ENCODE measurements at places on chromosomes 6 and 20.

DNA sequence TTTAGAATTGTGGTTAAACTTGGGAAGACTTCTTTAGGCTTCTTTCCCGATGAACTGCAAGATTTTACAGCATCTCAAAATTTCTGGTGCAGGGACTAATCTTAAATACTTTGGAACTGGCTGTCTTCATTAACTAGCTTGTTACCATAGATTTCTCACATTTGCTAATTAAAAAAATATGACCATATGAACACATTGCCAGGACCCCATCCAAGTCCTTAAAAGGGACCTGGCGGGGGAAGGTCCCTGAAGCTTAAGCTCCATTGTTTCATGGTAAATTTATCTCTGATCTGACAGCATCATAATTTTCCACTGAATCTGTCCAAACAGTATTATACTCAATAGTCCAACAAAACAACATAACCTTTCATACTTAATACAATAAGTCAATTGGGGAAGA, 517.8 kb upstream of the FLRT3 start:
- DNase-seq: no peak

GRCh38 chr6:89284081-89284480, 31.0 kb downstream of the GABRR2 start:
- DNase-seq: no peak

- DNase-seq: peak; percentile 82
These were observed 22.1 kb downstream of the DEK start for GRCh38 chr6:18242062-18242851.

- no peak for DNase-seq
These were observed 53.9 kb upstream of the LAMP5 start for GRCh38 chr20:9460518-9460917.

DNA sequence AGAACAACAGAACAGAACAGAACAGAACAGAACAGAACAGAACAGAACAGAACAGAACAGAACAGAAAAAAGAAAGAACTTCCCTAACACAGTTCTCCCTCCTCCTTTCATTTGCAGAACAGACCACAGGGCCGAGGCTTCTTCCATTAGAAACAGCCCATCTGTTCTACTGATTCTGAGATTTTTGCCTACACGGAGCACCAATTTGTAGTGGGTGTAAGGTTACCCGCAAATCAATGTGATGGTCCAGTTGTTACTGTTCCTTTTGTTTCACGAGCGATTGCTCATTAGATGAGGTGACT, 734 bp upstream of the OGFRL1 start:
- DNase-seq: no peak

GRCh38 chr20:7977709-7978108, 37.5 kb upstream of the HAO1 start:
- no peak for DNase-seq

DNA sequence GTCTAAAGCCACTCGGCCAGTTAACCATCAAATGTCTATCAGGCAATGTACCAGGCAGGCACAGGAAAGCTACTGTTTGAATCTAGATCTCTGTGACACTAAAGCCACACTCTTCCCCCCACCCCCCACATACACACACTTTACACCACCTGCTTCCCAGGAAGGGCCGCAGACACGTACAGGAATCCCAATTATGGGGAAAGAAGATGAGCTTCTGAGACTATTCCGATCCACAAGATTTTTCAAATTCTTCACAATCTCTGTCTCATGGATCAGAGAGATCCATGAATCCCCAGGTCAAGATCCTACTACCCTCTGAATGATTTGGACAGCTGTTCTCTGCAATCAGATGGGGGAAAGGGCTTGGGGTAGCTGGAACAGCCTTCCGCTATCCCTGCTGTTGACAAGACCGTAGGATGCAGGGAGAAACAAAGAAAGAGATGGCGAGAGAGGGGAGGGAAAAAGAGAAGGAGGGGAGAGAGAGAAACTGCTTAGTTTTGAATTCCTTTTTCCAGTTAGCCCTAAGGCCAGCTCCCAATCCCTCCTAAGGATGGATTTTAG, 25.4 kb upstream of the RIMS4 start:
- DNase-seq: no peak

- no peak for DNase-seq
These were observed 2.9 kb upstream of the ZBTB46 start for GRCh38 chr20:63833776-63834490.

DNA sequence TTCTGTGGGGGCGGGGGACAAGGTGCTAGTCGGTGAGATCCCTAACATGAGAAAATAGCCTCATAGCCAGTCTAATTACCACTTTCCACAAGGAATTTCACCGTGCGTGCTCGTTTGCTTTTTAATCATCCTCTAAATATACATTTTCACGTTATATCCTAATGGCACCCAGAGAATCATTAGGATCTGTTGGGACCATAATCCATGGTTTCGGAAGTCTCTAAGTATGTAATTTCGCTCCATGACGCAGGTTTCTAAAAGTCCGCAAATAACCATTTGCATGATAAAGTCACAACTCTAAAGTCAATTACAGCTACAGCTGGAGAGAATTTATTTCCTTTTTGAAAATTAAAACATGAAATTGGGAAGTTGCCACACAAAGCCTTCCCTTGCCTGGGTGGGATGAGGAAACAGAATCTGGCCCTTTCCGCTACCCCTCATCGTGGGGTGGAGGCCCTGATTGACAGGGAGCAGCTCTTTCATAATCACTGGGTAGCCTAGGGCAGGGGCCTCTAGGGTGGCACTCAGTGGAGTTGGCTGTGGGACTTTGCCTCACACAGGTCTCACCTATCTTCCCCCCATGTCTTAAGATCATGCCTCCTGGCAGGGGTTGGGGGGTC, 81.9 kb downstream of the LRFN2 start:
- DNase-seq: no peak

DNA sequence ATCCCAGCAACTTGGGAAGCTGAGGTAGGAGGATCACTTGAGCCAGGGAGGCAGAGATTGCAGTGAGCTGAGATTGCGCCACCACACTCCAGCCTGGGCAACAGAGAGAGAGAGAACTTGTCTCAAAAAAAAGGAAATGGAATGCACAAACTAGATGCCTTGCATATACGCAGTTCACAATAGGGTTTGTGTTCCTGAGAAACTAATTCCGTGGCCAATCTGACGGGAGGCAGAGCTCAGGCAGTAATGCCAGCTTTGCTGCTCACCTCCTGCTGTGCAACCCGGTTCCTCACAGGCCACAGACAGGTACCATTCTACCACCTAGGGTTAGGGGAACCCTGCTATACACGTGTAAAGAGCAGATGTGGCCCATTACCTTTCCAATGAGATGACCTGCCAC, 1.4 kb downstream of the CDK5RAP1 start:
- DNase-seq: no peak

DNA sequence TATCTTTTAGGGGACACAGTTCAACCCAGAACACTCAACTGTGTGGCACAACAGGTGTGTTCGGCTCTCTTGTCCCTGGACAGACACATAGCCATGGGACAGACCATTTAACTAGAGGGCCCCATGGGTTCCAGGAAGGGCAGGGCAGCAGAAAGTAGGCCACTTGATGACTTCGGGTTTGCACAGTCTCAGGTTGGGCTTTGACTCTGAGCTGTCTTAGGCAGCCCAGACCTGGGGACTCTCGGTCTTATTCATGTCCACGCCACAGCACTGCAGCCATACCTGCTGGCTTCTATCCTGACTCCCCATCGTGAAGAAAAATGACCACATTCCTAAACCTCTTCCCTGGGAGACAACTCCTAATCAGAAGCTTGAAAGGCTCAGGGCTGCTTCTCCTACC, 146.1 kb upstream of the AKAP12 start:
- no peak for DNase-seq

DNA sequence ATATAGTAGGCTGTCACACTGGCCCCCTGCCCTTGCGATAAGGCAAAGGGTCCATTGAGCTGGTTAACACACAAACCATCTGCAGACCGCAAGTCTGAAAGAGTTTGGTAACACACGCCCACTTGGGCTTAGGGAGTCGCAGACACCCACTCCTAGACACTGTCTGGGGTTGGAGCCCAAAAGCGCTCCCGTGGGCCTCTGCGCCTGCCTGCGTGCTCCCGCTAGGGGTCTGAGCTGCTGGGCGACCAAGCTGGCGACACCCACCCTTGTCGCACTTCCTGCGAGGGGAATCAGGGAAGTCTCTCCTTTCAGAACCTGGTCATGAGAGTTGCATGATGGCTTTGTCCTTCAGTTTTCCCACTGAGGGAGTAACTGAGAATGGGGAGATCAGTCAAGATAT, 653.0 kb downstream of the HTR1B start:
- no peak for DNase-seq

- no peak for DNase-seq
These were observed 16.9 kb upstream of the FANCE start for GRCh38 chr6:35435074-35435837.

DNA sequence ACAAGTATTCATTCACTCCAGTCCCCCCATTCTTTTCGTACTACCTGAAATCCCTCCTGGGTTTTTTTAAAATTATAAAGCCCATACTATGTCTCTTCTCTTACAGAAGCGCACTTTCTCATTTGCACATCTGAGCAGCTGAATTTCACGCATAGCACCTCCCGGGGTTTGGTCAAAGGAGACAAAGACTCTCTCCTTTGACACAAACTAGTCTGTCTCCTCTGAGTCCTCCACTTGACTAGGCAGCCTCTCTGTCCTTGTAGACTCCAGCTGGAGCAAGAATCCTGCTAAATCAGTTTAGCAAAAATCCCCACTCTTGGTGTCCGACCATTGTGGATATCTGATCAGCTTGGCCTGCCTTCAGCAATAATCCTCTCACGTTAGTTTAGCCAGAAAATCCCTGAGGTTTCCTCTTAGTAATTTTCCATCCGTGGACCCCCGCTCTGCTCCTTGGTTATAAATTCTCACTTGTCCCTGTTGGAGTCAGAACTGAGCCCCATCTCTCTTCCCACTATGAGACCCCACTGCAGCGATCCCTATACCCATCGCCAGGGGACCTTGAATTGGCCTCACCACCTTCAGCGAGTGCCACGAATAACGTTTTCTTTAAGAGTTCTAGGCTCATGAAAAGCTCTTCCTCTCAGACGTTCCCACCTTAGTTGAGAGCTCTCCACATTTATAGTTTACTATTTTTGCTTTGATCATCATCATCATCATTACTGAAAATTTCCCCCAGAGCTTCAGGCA, 29.0 kb downstream of the PDYN start:
- no peak for DNase-seq

GRCh38 chr20:29306390-29307072, 1950.9 kb upstream of the DEFB115 start:
- DNase-seq: no peak

DNA sequence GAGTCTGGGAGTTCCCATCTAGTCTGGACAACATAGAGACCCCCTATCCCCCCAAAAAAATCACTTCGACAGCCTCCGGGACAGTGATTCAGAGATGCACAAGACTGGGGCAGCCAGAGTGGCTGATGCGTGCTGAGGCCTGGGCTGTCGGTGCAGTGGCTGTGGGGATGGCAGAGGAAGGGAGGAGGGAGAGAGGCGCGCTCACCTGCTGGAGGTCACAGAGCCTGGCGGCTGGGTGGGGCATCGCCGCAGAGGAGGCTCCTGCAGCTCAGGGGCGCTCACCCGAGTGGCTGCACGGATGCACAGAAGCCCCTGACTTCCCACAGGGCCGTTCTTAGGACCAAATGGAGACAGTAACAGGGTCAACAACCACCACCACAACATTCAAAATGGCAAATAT, 182.8 kb downstream of the SMOC2 start:
- DNase-seq: no peak

DNA sequence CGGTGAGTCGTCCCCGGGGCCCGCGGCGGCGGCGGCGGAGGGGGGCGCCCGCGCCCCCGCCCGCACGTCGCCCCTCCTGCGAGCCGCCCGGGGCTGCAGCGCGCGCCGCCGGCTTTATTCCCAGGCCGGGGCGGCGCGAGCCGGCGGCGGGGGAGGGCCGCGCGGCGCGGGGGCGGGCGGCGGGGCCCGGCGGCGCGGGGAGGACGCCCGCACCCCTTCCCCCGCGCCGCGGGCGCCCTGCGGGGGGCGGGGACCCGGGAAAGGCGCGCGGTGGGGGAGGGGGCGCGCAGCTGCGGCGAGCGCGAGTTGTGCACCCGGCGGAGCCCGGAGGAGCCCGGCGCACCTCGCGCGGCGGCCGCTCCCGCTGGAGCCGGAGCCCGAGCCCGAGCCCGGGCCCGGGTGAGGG, 646 bp downstream of the HMGA1 start:
- DNase-seq: no peak

DNA sequence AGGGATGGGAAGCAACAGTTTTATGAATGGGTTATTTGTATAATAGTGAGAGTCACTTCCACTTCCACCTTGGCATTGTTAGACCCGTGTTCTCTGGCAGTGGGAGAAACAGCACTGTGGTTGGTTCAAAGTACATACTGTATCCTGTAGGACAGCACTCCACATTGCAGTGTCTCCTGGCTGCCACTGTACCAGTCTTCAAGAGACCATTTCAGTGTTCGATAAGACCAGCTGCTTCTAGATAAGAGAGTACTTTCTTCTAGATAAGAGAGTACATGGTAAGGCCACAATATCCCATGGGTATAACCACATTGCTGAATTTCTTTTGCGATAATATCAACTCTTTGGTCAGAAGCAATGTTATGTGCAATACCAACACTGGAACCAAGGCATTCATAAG, 28.8 kb downstream of the FITM2 start:
- no peak for DNase-seq

GRCh38 chr6:47133230-47134000, 91.3 kb upstream of the ADGRF1 start:
- no peak for DNase-seq

GRCh38 chr6:12890171-12890790, 173.7 kb downstream of the PHACTR1 start:
- no peak for DNase-seq

DNA sequence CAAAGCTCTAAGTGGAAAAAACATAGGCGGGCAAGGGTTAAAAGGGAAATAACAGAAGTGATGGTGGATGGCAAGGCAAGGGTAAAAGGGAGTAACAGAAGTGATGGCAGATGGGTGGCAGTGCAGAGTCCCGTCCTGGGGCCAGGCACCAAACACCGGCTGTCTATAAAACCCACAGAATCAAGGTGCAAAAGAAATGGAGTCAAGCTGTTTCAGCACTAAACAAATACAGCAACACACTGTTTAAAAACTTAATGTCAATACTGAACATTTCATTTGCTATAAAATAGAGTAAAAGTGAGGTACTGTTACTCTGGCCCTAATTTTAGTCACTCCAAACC, 87.6 kb downstream of the MAN1A1 start:
- no peak for DNase-seq

GRCh38 chr20:19583532-19584175, 174.4 kb upstream of the RIN2 start:
- DNase-seq: peak; percentile 3

DNA sequence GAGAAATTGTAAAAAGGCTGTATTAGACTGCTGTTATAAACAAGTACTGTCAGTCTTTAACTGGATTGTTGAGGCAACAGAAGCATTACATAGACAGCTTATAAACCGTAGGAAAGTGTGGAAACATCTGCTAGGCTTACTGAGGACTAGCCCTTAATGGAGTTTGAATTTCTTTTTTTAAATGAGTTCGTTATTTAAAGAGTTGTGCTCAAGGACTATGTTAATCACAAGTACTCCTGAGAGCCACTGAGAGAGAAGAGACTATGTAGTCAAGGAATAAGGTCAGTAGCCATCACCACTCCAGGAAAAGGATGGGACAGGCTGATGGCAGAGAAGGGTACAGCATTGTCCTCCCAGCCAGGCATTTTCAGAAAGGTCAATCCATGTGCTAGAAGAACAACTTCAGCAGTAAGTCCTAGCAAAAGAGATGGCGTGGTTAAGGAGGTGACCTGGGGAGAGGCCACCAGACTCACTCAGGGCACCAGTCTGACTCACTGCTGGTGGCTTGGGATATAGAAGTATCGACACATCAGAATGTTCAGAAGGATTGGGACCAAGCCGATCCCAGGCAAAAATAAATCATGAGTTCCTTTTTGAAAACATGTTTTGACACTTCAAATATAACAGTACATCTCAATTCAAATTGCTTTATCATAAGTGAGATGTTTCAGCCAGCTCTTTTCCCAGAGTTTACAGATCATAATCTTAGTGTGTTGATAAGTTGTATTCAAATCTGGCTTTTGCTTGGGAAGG, 6.4 kb downstream of the RPS12 start:
- DNase-seq: no peak
